ENCODE measurements at places on chromosomes 7 and 10.

DNA sequence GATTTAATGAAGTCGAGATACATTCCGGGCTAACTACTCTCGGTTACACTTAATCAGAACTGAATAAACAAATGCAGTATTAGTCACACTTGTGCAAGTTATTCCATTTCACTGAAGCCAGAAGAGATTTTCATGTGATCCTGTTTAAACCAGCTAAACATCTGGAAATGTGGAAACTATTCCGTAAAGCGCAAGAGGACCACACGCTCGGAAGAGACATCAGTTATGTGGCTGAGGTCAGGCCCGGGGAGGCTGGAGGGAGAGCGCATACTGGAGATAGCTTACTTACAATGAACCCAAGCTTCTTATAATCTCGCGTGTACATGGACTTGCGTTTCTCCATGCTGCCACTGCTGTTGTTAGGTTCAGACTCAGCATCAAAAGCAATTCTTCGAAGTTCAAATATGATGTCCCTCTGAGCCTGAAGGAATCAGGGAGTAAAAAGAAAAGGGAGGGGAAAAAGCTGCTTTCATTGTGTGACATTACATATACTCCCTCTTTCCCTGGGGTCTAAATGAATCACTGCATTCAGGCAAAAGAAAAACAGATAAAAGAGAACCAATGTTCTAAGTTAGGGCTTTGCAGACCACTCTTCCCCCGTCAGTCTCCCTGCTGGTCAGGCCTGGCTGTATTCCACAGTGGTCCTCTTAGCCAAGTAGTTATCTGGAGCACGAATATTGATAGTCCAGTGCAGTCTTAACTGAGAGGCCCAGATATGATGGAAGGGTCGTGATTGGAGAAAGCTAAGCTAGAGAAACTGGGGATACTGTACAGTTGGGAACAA is 237.4 kb downstream of the ELMO1 start:
- no peak for DNase-seq

DNA sequence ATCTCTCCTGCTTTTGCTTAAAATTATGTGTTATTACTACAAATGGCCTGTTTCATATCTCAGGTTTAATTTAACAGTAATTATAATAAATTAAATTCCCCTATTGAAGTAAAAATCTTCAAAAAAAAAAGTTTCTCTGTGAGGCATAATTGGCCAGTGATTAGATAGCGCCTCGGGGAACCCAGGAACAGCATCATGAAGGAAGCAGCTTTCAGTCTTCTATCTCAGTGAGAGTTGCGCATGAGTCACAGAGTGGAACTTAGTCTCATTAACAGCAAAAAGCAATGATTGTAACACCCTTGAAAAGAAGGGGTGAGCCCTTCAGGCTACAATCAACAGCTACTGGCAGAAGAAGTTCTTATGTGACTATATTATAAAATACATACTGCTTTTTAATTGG is 506.2 kb upstream of the ZWINT start:
- DNase-seq, result no peak

- DNase-seq, result no peak
These were observed 17.7 kb upstream of the NRP1 start for GRCh38 chr10:33352175-33352574.

GRCh38 chr7:91263384-91264045 is 718 bp upstream of the FZD1 start:
- DNase-seq, result peak; percentile 6

GRCh38 chr10:6537770-6538169 is 42.3 kb downstream of the PRKCQ start:
- DNase-seq, result no peak

Measured in B cell (primary cell).